ENCODE measurements at places on chromosomes 2 and 18.

DNA sequence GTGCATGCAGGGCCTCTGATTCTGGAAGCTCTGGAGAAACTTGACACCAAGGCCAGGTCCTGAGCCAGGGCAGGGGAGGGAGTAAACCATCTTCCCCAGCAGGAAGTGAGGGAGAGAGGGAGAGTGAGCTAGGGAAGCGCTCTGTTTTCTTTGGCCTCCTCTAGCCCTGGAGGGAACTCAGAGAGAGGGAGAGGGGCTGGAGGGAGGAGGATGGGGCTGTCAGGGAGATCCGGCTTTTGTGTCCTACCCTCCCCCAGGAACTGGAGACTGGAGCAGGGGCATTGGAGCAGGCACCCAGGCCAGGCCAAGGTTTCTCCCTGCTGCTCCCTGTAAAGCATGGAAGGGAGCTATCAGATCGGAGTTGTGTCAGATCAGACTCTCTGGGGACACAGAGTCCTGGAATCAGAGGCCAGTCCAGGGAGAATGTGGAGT, 22.7 kb upstream of the PKDCC start:
- DNase-seq = no peak

GRCh38 chr2:12716032-12716281, 779 bp upstream of the TRIB2 start:
- DNase-seq = peak; percentile 81

DNA sequence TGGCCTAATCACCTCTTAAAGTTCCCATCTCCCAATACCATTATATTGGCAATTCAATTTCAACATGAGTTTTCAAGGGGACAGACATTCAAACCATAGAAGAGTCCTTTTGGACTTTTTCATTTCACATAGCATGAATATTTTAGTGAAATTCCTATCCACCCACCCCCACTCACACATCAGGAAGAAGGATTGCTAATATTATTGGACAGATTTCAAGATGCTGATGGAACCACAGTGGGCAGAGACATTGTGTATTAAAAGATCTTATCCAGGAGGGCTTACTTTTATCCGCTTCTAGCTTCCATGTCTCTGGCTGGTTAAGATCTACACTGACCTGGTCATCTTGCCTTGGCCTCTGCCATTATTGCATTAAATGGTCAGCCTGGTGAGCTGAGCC, 297.4 kb upstream of the ACVR2A start:
- DNase-seq = no peak

GRCh38 chr2:228016402-228016801, 145.0 kb downstream of the DAW1 start:
- DNase-seq = no peak

DNA sequence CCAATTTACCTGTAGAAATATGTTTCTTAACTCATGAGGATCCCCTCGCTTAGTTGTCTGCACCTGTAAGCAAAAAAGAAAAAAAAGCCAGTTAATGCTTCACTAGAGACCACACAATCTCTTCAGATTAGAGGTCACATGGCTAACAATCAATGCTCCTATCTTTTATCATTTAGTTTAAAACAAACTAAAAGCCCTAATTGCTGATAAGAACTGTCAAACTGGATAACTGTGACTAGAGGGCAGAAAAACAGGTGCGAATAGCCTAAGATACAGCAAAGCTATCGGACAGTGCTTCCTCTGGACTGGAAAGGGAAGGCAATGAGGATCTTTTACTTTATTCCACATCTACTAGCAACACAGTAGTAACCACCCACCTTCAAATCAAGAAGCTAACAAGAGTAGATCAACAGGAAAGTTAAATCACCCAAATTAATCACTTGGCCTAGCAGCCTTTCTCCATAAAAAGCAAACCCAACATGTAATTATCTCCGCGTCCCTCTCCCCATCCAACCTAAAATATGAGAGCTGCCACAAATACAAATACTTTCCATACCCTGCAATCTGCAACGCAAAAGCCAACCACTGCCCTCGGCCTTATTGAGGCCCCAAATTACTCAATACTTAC, 734 bp downstream of the SLC25A12 start:
- DNase-seq = no peak

All from activated T-cell treated with anti-CD3 and anti-CD28 coated beads, Interleukin-2, amount 50 U/mL, for 1 hour (primary cell).